ENCODE measurements at places on chromosomes 13 and 19. TPM values are rescaled to one million over a fixed set of nuclear protein-coding genes. Genes with fewer than 3 reads are reported as not detected.

DNA sequence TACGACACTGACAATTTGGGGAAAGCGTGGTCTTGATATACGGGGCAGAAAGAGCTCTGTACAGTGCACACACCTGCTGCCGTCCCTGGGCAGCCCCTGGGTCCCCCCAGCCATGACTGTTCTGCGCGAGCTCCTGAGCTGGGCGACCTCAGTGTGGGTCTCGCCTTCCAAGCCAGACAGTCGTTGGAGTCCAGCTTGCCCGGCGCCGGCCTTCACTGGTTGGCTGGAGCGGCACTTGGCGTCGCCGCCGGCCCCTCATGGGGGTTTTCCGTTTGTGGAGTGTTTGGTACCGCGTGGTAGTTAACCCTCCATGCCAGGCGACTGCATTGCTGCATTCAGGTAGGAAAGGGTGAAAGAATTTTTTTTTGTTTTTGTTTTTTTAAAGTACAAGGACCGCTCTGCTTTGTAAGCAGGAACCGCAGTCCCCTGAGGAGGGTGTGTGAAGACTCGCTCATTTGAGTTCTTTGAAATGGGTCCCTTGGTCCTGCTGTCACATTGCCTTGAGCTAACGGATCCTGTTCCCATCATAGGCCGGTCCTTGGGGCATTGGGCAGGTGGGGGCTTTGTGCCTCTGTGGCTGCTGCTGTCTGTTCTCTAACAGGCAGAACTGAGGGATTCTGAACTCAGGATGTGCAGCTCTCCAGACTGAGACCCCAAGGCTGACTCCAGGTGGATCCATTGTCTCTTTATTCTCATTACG lies 10.8 kb upstream of the RPS15 start:
- no peak for DNase-seq

- DNase-seq: no peak
These were observed 1.6 kb upstream of the BEST2 start for GRCh38 chr19:12749938-12750521.

DNA sequence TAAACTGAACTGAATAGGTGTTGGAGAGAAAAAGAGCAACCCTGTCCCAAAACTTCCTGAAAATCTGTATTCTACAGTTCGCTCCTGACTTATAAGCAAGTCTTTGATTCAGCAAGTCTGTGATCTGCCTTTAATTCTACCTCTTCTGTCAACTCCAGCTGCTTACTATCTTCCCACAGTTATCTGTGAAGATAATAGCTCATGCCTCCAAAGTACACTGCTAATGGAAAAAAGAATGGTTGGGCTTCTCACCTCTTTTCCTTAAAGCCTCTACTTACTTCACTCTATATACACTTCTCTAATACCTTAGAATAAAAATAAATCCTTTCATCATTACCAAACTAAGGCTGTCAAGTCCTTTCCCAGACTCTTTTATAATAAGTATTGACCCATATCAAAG lies 391.5 kb upstream of the MIR17HG start:
- DNase-seq: no peak

DNA sequence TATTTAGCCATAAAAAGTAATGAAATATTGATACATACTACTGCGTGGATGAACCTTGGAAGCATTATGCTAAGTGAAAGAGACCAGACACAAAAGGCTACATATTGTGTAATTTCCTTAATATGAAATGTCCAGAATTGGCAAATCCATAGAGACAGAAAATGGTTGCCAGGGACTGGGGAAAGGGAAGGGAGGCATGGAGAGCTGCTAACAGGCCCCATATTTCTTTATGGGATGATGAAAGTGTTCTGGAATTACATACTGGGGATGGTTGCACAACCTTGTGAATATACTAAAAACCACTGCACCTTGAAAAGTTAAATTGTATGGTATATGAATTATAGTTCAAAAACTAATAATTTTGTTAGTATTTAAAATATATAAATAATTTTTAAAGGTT lies 3.6 kb downstream of the IFT88 start:
- no peak for DNase-seq

DNA sequence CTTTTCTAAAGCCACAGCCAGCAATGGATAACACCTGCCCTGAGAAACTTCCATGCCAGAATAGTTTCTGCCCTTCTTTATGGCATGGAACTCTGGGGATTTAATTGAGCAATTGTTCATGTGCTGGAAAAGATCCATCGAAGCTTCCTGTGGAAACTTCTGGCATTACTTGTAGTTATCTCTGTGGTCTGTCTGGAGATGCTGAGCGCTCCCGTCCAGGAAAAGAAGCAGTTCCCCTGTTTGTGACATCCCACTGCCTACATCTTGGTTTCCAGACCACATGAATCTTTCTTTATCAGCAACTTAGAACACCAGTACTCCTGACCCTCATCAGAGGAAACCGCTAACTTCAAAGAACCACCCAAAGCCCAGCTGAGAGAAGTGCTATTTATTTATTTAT lies 24.6 kb downstream of the FLT1 start:
- DNase-seq: no peak

Gene PGLYRP1
- total RNA-seq: not detected

Gene NLRP5
- total RNA-seq: not detected

Gene LRRC4B
- total RNA-seq: not detected

- DNase-seq: no peak
These were observed 310.7 kb downstream of the MYO16 start for GRCh38 chr13:108940121-108940520.

DNA sequence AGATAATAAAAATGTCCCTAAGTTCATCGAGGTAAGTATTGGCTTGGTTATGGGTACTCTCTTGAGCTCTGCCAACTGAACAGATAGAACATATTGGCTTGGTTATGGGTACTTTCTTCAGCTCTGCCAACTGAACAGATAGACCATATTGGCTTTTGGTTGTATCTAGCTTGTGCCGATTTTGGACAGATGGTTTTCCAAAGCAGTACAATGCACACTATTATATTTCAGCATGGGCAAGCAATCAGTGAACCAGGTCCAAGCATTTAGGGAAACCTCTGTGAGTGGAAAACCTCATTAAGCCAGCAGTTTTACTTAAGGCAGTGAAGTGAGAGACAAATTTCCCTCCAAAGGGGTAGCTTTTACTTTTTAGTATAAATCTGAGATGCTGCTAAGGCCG lies 1440.5 kb upstream of the SPRY2 start:
- DNase-seq: no peak

Gene LMTK3
- 6.3 TPM for total RNA-seq

DNA sequence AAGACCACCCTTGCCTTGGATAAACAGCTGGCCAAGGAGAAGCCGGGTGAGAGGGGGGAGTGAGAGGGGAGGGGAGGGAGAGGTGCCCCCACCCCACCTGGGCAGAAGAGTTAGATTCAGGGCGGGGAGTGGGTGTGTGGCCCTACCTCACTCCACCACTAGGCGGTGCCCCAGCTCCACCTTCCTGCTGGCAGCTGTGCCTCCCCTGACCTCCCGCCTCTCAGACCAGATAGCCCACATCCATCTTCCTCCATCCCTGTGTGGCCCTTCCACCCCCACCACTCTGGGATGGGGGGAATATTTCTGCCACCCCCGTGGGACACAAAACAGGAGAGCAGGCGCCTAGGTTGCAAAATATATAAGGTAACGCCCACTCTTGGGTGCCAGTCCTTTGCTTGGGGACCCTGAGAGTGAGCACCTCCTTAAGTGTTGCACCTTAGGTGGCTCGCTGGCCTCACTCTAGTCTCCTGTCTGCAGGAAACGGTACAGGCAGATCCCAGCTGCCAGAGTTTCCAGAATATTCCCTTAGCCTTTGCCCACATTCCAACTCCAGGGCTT lies 13.8 kb upstream of the EHD2 start:
- DNase-seq: peak; percentile 33

DNA sequence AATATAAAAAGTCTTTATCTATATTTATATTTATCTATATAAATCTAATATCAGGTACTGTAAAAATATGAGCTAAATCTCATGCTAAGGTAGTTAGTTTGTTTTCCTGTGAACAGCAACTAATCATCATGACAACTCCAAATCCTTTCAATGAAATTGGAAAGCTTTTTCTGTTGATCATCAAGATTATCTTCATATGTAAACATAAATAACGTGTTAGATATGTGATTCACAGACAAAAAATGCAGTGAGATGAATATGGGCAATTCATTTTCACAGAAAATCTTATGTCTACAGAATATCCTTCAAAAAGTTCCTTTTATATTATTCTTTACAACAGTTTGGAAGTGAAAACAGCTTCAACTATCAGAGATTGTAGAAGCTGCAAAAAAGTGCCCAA lies 41.7 kb upstream of the EEF1AKMT1 start:
- no peak for DNase-seq

Gene IL12RB1
- 60.4 TPM for total RNA-seq

Gene SUPT5H
- 322 TPM for total RNA-seq

Gene UFM1
- total RNA-seq: 65.5 TPM

Gene ZNF850
- 1.7 TPM for total RNA-seq

DNA sequence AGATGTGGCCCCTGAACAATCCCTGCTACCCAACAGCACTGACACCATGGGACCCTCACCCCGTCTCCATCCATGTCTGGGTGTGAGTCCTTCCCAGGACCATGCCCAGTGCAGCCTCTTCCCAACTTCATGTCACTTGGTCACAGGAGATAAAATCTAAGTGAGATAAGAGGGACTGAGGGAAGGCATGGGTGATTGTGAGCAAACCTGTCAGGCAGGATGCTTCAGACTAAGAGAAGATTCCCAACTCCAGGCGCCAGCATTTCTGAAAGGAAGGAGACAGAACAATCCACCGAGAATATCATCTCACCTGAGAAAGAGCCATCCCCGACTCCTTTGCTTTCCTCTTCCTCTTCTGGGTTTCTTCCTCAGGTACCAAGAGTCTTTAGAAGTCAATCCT lies 7.5 kb downstream of the ZNF320 start:
- no peak for DNase-seq

- DNase-seq: no peak
These were observed 33.0 kb downstream of the GPX4 start for GRCh38 chr19:1136621-1137317.

DNA sequence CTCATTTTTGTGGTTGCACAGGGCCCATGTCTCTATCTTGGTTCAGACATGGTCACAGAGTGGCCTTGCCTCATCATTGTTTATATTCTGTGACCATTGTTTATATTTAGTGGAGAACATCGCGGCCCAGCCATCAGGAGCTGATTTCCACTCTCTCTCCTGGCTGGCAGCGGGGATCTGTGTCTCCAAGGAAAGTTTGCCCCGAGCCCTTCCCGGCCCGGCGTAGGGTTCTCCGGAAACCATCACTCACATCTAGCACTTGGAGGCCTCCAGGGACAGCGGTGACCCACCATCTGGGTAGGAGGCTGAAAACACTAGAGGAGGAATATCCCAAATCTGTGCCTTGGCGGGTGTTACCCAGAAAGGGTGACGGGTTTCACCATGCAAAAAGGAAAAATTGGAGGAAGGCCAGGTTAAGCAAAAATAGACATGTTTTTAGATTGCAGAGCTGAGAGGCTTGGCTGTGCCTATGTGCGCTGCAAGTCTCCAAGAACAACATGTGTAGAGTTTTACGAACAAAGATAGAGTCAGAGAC lies 726 bp upstream of the ZNF358 start:
- no peak for DNase-seq

GRCh38 chr19:10292206-10292788 lies 2.5 kb downstream of the ICAM5 start:
- peak; percentile 57 for DNase-seq

- no peak for DNase-seq
These were observed 7.2 kb upstream of the CDC16 start for GRCh38 chr13:114227528-114227927.

DNA sequence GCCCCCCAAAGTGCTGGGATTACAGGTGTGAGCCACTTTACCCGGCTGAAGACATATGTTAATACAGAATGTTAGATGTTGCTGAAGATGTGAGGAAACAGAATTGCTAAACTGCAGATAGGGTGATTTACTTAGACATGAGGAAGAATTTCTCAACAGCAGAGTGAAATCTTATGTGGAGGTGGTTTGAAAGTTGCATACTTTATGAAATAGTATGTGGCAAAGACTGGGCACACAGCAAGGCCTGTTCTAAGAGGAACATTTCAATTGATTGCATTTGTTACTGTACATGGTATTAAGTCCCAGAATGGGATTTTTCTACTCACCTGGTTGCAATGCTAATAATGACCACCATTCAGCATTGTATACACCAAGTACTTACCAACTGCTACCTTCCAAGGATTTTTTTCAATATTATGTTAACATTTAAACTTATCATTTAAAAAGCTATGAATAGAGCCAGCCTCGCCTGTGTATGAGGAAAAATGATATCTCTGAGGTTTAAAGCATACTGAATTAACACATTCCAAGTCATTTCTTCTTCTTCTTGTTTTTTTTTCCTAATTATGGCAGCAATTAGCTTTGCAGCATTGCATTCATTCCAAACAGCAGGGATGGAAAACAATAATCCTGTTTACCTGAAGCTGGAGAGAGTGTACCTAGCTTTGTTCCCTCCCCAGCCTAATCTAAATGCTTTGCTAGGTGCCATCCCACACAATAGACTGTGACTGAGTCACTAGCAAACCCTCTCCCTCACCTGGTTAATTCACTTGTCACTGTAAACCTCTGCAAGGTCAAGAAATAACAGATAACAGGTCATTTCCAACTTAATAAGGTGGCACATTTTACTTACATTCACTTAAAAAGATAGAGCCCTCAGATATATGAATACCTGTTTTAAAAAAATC lies 19.4 kb upstream of the KLF5 start:
- DNase-seq: no peak

DNA sequence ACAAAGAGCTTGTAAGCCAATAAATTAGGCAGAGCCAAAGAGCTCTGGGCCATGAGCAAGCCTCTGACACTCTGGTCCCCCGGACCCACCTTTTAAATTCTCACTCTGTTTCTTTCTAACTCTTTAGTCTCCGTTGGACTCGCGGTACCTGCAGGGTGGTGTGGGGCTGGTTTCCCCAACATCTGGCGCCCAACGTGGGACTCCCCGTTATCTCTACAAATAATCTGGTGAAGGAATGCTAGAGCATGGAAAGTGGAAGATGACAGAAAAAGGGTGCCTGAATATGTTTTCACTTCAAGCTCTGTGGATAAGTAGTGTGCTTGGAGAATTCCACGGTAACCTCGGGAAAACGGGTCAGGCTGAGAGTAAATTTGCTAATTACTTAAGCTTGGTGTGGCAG lies 36.5 kb upstream of the CYP2B6 start:
- DNase-seq: peak; percentile 2

DNA sequence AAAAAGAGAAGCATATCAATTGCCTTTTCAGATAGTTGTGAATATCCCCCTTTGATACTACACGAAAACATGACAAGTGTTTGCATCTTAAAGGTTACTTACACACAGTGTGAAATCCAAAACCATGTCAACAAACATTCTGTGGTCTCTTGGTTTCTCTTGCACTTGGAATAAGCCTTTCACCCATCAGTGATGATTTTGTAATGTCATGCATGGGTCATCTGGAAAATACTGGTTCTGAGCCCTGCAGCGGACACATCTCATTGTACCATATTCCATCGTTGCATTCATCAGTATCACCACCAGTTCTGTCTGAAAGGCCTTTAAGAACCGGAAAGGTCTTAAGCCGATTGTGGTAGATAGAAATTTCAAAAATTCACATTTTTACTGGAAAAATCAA lies 65.4 kb upstream of the SOX1 start:
- no peak for DNase-seq

Measured in CD4-positive, CD25-positive, alpha-beta regulatory T cell (primary cell).